CD4-positive, alpha-beta T cell treated with Interleukin-12 subunit alpha and Interleukin-12 subunit beta, for 1 hour (primary cell): ENCODE measurements at places on chromosomes 12 and 14.

DNA sequence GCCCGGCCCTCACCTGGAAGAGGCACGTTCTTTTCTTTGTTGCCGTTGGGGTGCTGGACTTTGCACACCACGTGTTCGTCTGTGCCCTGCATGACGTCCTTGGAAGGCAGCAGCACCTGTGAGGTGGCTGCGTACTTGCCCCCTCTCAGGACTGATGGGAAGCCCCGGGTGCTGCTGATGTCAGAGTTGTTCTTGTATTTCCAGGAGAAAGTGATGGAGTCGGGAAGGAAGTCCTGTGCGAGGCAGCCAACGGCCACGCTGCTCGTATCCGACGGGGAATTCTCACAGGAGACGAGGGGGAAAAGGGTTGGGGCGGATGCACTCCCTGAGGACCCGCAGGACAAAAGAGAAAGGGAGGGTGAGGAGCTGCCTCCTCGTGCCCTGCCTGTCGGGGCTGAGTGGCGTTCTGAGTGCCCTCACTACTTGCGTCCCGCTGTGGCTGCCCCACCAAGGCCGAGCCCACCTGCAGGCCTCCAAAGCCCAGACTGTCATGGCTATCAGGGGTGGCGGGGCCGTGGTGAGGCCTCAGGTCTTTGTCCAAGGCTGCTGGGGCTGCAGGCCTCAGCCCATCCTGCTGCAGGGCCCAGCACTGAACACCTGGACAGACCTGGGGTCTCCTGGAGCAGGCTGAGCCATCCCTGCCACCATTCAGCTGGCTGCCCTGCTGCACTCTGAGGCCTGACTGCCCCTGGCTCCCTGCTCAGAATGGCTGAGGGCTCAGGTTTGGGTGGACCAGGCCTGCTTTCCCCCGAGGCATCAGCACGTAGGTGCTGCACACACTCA is 329.7 kb downstream of the TMEM121 start:
- no peak for DNase-seq

GRCh38 chr12:73308747-73309146 is 1036.6 kb downstream of the TRHDE start:
- no peak for DNase-seq

DNA sequence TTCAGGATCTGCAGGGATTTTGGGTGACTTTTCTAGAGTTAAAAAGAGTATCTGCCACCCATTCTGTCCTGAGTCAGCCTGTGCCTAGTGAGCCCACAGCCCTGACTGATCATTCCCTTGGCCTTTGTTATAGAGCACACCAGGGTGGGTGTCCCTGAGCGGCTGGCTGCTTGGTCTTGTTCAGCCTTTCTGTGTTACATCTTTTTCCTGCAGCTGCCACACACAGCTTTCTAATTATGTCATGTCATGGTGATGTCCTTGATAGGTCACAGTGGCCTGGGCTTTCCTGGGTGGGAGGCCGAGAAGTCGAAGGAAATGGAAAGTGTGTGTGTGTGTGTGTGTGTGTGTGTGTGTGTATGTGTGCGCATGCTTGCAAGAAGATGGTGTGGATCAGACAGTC is 293.2 kb upstream of the CRY1 start:
- DNase-seq: no peak

DNA sequence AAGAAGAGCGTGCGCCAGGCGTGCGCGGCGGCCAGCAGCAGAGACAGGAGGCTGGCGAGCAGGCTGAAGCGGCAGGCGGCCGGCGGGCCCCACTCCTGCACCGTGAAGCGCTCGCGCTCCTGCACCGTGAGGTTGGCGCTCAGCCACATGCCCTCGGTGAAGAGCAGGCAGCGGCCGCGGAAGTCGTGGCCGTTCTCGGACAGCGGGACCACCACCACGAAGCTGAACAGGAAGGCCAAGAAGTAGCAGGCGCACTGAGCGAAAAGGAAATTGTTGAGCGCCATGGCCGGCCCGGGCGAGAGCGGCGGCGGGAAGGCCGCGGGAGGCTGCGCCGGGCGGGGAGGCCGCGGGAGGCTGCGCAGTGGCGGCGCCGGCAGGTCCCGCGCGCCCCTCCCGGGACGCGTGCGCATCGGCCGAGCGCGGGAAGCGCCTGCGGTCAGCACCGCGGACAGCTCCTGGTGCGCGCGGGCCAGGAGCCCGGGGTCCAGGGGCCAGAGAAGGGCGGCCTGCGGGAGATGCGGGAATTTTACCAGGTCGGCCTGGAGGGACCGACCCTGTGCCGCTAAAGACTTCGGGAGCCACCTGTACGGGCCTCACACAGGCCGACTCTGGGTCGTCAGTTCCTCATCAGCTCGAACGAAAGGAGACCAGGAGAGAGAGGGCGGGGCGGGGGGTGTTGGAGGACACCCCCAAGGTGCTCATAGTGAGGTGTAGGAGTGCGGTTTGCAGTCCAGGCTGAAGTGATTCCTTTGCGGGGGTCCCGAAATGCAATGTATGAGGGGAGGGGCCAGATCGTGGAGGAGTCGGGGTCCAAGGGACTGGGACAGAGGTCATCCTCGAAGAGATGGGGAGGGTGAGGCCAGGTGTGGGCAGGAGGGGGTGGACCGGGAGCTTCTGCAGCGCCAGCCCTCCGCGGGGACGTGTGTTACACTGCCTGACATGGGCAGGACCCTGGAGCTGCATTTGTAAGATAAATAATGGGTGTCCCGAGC is at the start of gene TMEM179:
Gene TMEM179 (minus strand): TSS at position 315 of the 992 bp plus-strand sequence. CDS start 31 bp downstream, at position 284.
- DNase-seq: no peak
